ENCODE measurements at places on chromosomes 3 and 15.

DNA sequence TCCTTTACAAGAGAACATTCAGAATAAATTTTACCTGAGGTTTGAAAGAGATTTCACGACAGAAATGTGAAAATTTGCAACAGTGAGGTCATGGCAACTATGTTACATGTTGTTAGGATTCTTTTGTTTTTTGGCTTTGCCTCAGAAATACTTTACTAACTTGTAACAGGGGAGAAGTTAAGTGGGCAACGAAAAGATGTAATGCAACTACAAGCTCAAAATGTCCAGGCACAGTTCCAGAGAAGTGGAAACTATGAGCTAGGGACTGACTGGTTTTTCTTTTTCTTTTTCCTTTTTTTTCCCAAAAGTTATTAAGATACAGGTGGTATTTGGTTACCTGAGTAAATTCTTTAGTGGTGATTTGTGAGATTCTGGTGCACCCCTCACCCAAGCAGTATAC, 111.5 kb upstream of the PPP2R3A start:
- DNase-seq, result no peak

DNA sequence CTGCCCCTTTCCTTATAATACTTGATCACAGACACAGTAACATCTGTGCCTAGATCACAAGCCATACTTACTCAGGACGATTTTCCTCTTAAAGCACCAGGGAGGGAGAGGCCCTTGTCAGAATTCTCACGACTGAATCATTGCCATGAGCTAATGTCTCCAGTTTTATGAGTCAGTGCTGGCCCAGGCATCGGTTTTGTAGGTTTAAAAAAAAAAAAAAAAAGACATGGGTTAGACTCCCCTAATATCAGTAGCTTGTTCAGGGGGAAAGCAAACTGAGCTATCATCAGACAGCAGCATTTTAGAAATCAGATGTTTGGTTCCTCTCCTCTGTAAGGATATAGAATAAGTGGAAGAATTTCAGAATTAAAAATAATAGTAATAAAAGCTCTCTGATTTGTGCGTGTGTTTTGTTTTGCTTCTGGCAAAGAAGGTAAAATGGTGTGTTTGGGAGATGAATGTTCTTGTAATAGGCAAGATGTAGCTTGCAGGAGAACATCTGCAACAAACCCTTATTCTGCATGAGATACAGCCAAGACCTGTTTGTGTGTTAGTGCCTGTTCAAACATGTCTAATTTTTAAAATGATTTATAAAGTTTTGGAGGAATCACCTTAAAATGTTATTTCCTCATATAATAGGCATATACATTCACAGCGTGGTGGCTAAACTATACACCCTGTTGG, 193.6 kb downstream of the TP63 start:
- DNase-seq, result no peak

DNA sequence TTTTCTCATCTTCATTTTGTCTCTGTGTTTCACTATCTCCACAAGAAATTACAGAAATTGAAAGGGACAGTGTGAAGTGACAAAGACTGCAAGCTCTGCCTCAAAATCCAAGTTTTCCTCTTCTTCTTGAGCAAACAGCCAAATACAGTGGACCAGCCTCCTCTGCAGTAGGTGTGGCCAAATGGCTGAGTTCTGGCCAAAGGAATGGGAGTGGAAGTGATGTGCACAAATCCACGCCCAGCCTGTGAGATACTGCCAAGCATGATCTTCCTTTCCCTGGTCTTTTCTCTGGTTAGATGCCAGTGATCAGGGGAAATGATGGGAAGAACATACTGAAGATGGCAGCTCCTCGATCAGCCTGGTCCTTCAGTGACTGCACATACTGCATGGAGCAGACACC, 111.0 kb upstream of the CPNE4 start:
- DNase-seq, result no peak

GRCh38 chr15:27254801-27255200, 283.8 kb downstream of the GABRG3 start:
- no peak for DNase-seq

DNA sequence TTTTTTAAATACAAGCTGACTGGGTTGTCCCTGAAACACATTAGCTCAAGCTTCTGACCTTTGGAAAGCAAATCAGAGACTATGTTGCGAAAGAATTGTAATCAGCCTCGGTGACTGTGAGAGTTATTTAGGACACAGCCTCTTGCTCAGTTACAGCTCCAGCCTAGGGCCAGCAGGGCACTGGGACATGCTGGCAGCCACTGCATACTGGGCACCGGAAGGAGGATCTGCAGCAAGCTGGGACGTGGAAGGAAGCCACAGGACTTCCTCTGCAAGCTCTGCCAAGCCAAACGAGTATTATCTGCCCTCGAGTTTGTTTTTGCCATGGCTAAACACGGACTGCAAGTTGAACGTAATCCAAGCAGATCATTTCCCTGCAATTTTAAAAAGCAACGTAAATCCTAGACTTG, 24.4 kb upstream of the COPG1 start:
- peak; percentile 64 for DNase-seq

DNA sequence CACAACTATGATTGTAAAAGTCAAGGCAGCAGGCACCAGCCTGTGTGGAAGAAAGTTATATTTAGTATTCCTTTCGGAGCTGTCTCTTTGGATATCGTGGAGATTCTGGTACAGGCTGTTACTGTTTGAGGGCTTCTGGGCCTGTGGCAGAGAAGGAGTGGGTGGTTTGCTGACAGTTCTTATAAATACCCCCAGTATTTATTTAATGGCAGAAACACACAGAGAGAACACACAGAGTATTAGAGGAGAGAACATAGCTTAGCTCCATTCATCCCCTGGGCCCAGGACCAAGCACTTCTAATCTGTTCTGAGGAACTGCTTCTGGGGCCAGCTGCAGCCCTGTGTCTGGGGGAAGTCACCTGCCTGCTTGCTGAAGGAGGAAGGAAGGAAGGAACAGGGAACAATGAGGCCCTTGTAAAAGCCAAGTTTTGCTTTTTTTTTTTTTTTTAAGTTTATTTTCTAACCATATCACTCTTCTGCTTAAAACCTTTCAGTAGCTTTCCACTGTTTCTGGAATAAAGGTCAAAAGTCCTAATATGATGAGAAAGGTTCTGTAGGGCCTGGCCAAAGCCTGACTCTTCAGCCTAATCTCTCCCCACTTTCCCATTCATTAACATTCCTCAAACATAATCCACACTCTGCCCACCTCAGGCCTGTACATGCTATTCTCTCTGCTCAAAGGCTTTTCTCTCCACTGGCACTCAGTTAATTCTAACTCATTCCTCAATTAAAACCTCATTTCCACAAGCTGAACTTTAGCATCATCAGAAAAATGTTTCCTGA, 11.8 kb upstream of the PP2D1 start:
- DNase-seq, result no peak

DNA sequence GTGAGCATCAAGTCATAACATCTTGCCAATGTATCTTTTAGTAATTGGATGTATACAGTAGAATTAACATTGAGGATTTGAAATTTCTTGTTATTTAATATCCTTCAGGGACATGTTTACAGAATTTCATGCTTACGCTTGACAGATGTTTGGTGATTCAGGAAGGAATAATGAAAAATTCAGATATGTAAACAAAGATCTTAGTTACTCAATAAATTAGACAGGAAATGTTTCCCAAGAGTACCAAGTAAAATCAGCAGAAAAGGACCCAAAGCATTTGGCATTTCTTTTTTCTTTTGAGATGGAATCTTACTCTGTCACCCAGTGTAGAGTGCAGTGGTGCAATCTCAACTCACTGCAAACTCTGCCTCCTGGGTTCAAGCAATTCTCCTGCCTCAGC, 4.7 kb upstream of the COL6A5 start:
- no peak for DNase-seq

DNA sequence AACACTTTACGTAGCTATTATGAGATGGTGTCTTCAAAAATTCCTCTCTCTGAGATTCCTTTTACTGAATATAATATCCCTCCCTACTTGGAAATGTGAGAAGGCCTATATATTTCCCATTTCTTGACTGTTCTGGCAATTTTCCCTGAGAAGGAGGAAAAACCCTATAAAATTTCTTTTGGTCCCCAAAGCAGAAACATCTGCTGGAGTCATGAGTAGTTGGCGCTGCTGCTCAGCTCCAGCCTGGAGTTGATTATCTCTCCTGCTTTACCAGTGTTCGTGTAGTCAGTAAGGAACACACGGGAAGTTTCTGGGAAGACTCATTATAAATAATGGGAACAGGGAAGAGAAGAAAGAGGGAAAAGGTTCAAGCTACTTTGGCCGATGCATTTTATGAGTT, 680.1 kb downstream of the EPHA3 start:
- DNase-seq, result no peak

- DNase-seq, result no peak
Measured at GRCh38 chr15:37041042-37041441, 59.3 kb downstream of the MEIS2 start.

DNA sequence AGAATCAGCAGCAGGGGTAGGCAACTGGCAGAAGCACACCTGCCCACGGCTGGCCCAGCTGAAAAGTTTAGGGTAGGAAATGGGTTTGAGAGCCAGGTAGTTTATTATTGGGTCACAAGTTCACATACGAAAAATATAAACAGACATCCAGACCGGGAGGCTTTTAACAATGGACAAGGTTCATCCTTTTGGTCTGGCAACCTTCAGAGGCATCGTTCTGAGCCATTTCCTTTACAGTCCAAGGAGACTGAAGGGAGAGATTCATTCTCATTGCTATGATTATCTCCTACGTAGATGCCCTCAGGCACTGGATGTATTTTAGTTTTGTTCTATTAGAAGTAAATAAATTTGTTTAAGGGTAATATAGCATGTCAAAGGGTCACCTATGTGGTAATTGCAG, 248.0 kb upstream of the THBS1 start:
- no peak for DNase-seq

DNA sequence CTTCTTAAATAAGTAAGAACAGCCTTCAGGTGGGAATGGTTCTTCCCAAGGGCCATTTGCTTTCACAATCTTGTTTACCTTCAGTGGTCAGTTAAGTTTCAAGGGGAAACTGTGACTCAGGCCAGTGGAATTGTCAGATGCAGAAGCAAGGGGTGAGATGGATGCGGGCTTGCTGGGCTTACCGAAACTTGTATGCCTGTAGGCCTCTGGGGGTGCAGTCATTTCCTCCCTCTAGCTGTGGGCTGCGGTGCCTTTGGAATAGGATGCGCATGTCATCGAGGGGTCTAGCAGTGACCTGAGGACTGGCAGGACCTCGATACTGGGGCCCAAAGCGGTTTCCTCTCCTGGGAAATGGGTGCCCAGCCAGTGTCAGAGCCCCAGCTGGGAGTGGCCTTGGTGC, 121.6 kb downstream of the EEFSEC start:
- DNase-seq, result peak; percentile 33

- DNase-seq, result no peak
Measured at GRCh38 chr3:131840156-131840797, 194.5 kb downstream of the CPNE4 start.

DNA sequence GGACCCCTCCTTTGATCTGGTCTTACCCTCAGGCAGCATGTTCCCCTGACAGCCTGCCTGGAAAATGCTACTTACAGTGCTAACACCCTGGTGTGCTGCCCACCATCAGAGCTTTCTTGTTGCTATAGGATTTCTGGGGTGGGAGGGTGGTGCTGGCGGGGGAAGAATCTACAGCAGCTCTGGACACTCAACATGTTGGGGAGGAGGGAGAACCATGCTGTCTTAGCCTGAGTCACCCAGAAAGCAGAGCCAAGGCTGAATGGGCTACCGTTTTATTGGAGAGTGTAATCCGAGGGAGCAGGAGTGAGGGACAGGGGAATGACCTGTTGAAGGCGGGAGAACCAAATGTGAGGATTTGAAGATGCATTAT, 45.6 kb downstream of the MFSD1 start:
- no peak for DNase-seq

DNA sequence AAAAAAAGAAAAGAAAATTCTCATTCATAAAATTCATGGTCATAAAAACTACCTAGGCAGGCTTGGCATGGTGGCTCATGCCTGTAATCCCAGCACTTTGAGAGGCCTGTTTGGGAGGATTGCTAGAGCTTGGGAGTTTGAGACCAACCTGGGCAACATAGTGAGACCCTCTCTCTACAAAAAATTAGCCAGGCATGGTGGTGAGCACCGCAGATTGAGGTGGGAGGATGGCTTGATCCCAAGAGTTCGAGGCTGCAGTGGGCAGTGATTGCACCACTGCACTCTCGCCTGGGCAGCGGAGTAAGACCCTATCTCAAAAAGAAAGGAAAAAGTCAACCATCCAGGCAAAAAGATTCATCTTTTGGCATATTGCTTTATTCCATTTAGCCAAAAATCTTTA, 58.5 kb downstream of the MEIS2 start:
- no peak for DNase-seq

GRCh38 chr3:108845709-108846293, 23.2 kb downstream of the TRAT1 start:
- no peak for DNase-seq

- DNase-seq, result no peak
Measured at GRCh38 chr3:56725175-56725574, 42.1 kb upstream of the TASOR start.

- DNase-seq, result no peak
Measured at GRCh38 chr3:142931222-142931621, 32.3 kb downstream of the PAQR9 start.

- no peak for DNase-seq
Measured at GRCh38 chr15:49148727-49149126, 6.7 kb downstream of the COPS2 start.

DNA sequence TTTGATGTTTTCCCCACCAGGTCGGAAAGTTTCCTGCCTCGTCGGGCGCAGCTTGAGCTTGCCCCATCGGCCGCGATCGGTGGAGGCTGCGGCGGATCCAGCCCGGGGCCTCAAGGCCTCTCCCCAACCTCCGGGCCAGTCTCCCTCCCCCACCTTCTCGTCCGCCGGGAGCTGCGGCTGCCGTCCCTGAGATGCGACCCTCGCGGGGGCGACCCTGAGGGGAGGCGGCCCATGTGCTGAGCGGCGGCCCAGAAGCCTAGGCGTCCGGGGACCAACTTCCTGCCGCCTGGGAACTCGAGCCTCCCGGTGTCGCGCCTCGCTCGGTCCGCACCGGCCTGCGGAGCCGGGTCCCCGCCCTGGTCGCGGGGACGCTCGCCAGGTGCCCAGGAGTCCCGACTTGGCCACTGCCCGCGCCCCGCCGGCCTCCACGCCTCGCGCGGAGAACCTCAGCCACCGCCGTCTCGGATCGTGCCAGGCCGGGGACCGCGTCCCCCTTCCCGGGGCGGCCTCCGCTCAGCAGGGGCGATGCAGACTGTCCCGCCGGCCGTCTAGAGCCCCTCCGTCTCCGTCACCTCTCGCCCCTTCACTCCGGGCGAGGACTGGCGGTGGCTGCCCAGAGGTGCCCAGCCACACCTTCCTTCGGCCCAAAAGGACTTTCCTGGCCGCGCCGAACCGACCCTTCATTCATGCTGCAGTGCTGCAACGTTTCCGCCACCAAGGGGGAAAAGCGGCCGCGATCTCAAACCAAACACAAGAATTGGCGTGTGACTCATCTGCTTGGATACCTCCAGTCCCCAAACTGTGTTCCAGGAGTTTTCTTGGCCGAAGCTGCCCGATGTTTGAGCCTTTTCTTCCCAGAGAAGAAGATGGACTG, 656 bp downstream of the SLMAP start:
- peak; percentile 65 for DNase-seq
